ENCODE measurements at places on chromosomes 2 and 18.

- no peak for DNase-seq
These were observed 38.0 kb downstream of the TMX3 start for GRCh38 chr18:68676913-68677312.

GRCh38 chr2:217671871-217672270 lies 330.9 kb downstream of the TNS1 start:
- no peak for DNase-seq

- no peak for DNase-seq
These were observed 716.7 kb downstream of the DCDC2C start for GRCh38 chr2:4420032-4420431.

DNA sequence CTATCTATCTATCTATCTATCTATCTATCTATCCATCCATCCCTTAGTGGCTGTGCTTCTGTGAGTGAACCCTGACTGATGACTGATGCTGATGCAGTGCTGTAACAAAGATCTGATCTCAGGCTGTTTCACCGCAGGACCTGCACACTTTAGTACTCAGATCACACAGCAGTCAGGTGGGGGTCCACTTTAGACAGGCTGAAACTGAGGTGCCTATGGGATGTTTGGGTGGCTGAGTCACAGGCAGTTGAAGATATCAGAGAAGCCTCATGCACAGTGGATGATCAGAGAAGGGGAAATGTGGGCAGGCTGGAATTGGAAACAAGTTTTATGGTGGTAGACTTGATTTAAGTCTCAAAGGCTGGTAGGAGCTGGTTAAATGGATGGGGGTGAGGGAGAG lies 156.4 kb downstream of the INSIG2 start:
- no peak for DNase-seq

DNA sequence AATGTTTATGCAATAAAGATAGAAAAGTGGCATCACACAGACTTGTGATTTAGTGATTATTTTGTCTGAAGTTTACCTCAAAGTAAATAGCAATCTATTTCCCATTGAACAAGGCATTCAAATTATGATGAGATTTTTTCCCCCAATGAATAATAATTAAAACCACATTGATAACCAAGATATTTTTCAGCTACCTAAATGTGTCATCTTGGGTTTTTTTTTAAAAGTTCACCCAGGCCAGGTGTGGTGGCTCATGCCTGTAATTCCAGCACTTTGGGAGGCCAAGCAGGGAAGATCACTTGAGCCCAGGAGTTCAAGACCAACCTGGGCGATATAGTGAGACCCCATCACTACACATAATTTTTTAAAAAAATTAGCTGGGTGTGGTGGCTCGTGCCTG lies 27.0 kb downstream of the MYOM1 start:
- no peak for DNase-seq

DNA sequence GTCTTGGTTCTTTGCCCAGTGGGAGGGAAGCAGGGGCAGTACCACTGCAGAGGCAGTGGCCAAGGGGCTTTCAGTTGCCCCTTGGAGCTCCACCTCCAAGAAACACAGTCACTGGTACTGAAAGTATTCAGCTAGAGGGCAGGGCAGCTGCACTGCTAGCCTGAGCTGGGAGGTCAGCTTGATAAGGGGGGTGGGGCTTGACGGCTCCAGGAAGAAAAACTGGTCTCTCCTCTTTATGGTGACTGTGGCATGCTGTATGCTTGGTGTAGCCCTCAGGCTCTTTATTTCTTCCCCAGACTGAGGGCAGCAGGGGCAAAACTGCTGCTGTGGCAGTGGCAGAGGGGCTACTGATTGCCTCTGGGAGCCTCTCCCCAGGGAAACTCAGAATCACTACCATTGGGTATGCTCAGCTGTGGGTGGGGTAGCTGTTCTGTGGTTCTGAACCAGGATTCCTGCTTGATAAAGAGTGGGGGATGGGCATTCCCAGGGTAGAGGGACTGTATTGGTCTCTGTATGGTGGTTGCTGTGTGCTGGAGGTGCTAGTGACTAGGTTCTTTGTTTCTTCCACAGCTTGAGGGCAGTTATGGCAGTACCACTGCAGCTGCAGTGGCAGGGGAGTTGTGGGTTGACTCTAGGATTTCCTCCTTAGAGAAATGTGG lies 134.6 kb upstream of the SCN7A start:
- DNase-seq: no peak

- no peak for DNase-seq
These were observed 119.1 kb downstream of the BAZ2B start for GRCh38 chr2:159497256-159497655.

DNA sequence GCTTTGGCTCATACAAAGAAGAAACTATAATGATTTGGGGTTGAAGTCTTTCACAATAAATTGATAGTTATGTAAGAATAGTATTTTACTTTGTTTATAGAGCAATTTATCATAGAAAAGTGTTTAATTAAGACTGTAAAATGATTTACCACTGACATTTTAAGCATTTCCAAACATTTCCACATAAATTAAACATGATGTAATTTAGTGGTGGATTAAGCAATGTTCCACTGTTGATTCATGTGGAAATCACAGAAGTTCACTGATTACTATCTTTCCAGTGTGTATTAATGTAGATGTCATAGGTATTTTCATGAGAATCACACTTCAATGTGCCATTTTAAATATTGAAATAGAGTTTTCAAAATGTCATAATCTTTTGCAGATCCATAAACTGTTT lies 40.1 kb upstream of the GRB14 start:
- DNase-seq: no peak

DNA sequence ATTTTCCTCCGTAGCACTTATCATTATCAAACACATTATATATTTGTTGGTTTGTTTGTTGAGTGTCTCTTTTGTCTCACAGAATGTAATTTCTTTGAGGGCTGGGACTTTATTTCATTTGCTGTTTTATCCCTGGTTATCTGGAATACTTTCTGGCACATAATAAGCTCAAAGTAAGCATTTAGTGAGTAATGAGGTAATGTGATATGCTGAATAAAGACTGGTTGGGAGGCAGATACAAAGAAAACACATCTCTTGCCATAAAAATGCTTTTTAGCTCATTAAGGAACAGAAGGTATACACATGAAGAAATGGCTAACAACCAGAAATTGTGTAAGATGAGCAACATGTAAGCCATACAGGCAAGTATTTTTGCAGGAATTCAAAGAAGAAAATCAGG lies 1411.8 kb downstream of the LRP1B start:
- DNase-seq: no peak

DNA sequence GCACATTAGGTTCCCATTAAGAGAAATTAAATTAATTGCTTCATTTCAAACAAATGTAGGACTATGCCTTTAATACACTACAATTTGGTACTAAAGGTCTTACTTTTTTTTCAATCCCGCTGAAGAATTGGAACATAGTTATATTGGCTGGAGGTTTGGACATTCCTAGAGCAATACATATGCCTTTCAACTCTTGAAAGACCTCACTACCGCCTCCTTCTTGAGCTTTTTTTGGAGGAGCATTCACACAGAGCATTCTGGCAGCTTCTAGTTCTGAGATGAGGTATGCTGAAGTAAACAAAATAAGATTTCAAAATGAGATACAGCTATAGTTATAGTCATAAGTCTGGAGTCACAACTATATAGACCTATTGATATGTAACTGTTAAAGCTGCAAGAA lies 10.9 kb downstream of the FAM98A start:
- DNase-seq: no peak

DNA sequence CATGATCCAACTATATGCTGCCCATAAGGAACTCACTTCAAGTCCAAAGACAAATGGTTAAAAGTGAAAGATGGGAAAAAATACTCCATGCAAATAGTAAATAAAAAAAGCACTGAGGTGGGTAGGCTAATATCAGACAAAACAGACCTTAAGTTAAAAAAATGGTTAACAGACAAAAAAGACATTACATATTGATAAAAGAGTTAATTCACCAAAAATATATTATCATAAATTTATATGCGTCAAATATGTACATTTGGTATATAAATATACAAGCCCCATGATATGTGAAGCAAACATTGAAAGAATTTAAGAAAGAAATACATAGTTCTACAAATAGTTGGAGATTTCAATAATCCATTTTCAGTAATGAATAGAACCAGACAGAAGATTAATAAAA lies 31.0 kb downstream of the ROCK1 start:
- no peak for DNase-seq

- no peak for DNase-seq
These were observed 575.9 kb upstream of the ZEB2 start for GRCh38 chr2:145095641-145096435.

DNA sequence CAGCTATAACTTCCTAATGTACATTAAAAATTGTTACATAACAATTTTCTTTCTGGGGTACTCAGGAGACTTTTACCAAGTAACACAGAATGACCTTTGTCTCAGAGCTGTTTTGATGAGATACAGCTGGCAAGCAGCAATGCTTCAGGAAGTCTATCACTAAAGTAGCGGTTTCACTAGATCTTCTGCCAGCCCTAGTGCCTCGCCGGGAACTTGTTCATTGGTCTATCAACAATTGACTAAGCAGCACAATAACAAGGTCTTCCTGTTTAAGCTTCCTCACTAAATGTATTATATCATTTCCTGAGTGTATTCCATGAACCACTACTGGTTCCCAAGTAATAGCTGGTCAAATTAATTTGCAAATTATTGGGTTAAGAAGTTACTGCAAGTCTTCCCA lies 69.2 kb downstream of the TRIP12 start:
- peak; percentile 36 for DNase-seq

GRCh38 chr2:228768818-228769217 lies 502.3 kb downstream of the PID1 start:
- no peak for DNase-seq

- DNase-seq: no peak
These were observed 92.0 kb downstream of the ARMC9 start for GRCh38 chr2:231290321-231291015.

GRCh38 chr18:23380001-23380550 lies 73.0 kb upstream of the RIOK3 start:
- no peak for DNase-seq

GRCh38 chr2:118627156-118627555 lies 220.3 kb downstream of the EN1 start:
- no peak for DNase-seq

DNA sequence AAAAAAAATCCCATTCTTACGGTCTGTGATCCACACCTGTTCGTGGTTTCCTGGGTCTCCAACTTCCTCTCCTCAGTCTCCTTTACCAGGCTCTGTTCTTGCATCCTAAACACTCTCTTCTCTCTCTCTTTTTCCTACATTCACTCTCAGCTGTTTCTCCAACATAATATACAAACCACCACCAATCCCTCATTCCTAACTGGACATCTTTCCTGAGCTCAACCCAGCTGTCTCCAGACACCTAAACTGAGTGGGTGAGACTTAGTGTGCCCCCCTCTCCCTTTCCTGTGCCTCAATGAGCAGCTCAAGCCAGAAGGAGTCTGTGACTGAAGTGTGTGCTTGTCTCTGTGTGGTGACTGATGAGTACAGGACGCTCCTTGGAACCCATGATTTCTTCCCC lies 59.4 kb downstream of the LIPG start:
- DNase-seq: no peak

Data from activated CD4-positive, alpha-beta T cell treated with anti-CD3 and anti-CD28 coated beads, Interleukin-2, amount 50 U/mL, for 48 hours (primary cell).